Stimulated activated CD8-positive, alpha-beta memory T cell treated with anti-CD3 and anti-CD28 coated beads, Interleukin-4, amount 100 ng/mL, for 24 hours (primary cell): ENCODE measurements at places on chromosomes 16 and 17.

GRCh38 chr17:17239832-17240231 lies 2.9 kb upstream of the FLCN start:
- no peak for DNase-seq

DNA sequence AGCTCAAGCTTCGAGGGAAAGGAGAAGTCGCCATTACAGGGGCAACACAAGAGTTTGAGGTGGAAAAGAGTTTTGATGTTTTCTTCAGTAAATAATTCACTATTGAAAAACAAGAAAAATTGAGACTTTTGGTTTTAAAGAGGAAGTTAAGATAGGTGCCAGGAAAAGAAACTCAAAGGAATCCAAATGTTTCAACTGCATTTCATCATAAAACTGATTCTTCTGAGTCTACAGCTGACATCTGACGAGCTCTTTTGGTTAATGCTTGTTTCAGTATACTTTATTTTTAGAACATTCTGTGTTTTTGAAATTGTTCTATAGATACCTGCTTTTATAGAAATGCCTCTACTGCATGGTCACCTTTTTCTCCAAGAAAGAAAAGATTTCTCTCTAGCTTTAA lies 54.0 kb downstream of the ERN1 start:
- no peak for DNase-seq

- no peak for DNase-seq
Measured at GRCh38 chr16:11603331-11603750, 16.6 kb upstream of the LITAF start.

- DNase-seq: no peak
Measured at GRCh38 chr16:46859719-46860152, 24.4 kb upstream of the GPT2 start.

DNA sequence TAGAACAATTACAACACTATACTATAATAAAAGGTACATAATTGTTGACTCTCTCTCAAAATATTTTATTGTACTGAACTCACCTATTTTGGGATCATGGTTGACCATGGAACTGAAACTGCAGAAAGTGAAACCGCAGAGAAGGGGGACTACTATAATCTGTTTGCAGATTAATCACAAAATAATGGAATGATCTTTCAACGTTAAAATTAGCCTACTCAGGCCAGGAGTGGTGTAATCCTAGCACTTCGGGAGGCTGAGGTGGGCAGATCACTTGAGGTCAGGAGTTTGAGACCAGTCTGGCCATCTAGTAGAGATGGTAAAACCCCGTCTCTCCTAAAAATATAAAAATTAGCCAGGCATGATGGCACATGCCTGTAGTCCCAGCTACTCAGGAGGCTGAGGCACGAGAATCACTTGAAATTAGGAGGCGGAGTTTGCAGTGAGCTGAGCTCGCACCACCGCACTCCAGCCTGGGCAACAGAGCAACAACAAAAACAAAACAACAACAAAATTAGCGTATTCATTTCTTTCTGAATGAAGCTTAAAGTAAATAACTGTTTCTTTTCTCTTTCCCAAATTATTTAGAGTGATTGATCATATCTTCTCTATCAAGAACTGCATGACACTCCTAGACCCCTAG lies 45.6 kb downstream of the IKZF3 start:
- DNase-seq: no peak
